Stimulated activated CD8-positive, alpha-beta memory T cell treated with anti-CD3 and anti-CD28 coated beads, Interleukin-4, amount 100 ng/mL, for 24 hours (primary cell): ENCODE measurements at places on chromosomes 11 and 22.

DNA sequence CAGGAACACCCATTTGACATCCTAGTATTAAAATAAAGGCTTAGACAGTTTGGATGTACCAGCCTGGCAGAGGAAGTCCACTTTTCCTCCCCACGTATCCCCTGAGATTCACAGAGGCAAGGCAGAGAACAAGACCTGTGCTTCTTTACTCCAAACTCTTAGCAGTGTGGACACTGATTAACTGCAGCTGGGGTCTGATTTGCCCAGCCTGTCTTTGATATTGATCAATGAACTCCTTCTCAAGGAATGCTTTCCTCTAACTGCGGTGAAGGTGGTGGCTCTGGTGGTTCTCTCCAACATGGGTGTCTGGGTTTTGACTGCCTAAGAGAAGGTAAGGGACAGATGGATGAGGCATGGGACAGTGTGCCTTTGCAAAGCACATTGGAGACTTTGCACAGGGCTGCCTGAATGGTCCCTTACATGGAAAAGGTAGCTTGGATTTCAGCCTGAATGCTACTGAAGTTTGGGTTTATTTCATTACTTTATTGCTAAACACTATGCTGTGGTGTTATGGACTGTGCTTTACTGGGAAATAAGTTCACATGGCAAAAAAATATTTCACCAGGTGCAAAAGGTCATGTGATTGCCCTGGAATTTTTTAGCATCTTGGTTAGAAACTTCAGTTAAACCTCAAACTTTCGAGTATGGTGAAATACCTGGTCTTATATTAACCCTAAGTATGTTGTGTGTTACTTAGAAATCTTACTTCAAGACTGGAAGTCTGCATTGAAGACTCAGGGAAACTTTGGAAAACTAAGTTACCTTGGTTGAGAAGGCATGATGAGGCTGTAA is 1.8 kb downstream of the GAS2 start:
- no peak for DNase-seq

DNA sequence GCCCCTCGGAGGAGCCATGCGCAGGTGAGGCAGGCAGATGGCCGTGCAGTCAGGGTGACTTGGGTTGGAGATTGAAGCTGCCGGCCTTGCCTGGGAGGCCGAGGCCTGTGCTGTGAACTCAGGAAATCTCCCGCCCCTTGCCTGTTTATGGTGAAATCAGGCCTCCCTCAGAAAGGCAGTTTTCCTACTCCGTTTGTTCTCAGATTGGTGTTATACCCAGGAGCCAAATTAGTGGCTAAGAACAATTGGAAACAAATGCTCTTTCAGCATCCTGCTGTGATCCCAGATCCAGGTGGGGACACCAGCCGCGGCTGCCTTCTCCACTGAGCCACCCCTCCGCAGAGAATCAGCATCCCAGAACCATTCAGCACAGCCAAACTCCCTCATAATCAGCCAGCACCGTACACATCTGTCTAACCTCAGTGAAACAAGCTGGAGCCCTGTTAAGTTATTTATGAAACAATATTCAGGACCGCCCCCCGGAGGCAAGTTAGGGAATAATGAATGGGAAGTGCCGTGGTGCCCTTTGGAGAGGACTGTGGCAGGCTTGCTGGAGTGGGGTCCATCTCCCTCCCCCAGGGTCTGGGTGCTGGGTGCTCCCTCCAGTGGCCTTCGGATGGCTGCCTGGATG is 60.0 kb downstream of the PKNOX2 start:
- no peak for DNase-seq

DNA sequence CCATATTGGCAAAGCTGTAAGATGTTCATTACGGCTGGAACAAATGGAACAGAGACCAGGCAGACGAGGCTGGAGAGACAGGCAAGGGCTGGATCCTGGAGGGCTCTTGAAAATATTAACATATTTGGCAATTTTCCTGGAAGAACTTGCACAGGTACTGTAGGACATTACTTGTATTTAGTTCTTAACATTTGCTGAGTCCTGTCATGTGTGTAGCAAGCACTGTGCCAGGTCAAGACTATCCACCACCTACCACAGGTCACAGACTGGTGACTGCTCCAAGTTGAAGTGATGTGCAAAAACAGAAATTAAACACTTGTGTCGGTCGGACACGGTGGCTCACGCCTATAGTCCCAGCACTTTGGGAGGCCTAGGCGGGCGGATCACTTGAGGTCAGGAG is 58.7 kb upstream of the TNRC6B start:
- no peak for DNase-seq

DNA sequence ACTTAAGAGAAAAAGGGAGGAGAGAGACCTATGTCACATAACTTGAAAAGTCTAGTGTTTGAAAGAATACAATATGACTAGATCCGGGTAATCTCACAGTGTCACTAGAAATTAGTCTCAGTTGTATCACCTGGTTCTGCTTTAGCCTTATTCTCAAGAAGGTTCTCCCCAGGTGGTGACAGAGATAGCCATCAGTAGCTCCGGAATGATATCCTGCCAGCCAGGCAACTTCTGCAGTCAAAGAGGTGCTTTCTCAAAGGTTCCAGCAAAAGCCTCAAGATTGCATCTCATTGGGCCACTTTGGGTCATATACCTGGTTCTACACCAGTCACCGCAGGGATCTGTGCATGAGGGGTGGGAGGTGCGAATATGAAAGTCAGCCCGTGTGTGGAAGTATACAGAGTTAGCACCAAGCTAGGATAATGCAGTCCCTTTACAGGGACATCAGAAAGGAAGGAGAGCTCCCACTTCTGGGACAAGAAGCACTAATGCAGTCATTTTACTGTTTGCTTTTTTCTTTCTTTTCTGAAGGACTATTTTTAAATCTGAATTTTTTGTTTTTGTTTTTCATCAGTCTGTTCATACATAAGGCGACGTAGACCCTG is 61.1 kb downstream of the CYB5R2 start:
- no peak for DNase-seq
